Neuronal stem cell (in vitro differentiated cells): ENCODE measurements at places on chromosomes 12 and 14.

DNA sequence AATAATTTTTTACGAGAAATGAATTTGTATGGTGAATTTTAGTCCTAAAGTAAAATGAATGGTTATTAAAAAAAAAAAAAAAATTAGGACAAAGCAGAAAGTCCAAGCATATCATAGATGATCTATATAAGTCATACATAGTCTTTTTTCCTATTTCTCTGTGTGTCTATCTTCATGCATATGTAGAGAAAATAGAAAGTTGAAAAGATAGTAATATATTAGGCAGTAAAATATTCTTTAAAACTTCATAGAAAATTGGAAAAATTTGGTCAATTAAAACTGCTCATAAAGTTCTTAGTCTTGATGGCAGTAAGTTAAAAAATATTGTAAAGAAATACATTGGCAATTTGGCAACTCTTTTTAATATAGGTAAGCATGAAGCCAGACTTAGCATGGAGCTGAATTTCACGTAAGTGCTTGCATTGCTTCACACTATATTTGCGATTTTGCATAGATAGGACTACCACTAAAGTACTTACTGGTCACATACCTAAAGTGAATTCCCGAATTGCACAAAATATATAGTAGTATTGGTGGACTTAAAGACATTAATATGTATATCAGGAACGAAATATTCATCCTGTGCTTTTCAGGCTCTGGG, 303.8 kb downstream of the IPO8 start:
- DNase-seq, result no peak

DNA sequence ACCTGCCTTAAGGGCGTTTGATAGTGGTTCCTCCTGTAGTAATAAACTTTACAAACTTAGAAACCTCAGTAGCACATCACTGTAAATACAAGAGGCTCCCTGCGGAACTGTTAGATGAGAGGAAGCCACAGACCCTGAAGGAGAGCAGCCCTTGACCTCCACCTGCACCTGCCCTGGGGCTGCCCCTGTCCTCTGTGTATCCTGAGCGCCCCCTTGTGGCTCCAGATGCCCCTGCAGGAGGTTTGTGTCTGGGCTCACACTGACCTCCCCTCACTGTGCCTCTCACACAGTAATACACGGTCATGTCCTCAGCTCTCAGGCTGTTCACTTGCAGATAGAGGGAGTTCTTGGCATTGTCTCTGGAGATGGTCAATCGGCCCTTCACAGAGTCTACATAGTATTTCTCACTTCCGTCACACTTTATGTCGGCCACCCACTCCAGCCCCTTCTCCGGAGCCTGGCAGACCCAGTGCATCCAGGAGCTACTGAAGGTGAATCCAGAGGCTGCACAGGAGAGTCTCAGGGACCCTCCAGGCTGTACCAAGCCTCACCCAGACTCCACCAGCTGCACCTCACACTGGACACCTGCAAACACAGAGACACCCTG, 1059.8 kb downstream of the TMEM121 start:
- no peak for DNase-seq

GRCh38 chr12:46364777-46365580, 7.6 kb downstream of the SLC38A2 start:
- DNase-seq, result no peak

DNA sequence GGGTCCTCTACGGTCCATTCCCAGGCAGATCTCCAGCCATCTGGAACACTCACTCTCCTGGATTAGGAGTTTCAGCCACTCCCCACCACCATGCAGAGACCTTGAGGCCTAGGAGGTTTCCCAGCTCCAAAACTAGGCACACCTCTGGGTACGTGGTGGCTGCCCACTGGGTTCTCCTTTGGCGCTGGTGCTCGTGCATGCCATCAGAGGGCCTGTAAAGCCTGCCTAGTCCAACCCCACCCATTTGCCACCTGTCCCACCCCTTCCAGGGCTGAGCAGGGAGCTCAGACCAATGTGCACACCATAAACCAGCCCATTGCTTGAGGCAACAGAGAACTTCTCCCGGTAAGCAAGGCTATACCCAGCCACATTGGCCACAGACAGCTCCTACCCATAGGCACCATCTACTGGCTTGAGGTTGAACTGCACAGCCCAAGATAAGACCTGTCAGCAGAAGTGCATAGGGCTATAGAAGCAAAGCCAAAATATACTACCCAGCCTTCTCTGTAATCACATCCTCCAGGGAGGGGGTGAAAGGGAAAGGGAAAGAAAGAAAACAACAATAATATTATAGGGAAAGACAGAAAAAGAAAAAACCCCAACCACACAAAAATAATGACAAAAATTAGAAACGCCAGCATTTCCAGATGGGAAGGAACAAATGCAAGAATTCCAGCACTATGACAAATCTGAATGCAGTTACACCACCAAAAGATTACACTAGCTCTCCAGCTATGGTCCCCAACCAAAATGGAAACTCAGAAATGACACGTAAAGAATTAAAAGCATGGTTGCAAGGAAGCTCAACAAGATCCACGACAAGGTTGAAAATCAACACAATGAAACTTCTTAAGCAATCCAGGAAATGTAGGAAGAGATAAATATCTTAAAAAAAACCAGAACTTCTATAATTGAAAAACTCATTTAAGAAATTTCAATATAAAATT, 111.9 kb upstream of the CCDC175 start:
- peak; percentile 29 for DNase-seq

DNA sequence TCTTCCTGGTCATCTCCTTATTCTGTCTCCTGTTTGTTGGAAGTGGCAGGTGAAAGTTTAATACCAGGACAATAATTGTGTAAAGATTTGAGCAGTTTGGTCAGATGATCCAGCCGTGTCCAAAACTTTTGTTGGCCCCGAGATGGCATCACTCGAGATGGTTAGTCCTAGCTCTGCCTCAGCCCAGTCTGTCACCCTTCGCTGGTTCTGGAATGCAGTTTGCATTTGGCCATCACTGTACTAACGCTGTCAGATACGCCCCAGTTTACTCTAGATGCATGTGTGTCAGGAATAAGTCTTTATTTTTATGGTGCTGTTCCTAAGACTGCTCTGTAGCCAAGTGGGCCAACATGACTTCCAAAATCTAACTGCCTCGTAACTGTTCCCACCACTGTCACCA, 79.6 kb downstream of the MOK start:
- DNase-seq, result no peak

DNA sequence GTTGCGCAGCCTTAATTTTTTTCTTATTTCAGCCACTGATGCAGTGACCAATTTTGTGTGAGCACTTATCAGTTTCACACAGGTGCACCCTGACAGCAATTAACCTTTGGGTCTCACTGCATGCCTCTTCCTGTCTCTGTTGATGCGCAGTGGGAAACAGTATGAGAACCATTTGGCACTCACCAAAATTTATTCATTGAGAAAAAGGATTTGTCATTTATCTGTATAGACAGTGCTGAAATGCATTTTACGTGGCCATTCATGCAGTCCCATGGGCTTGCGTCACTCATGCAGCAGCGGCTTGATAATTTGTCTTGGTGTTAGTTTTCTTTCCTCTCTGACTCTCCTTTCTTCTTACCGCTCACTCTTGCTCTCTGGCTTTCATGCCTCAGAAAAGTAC, 157.5 kb downstream of the C12orf75 start:
- DNase-seq, result no peak

GRCh38 chr14:89221109-89221810, 195.8 kb downstream of the FOXN3 start:
- DNase-seq, result no peak

DNA sequence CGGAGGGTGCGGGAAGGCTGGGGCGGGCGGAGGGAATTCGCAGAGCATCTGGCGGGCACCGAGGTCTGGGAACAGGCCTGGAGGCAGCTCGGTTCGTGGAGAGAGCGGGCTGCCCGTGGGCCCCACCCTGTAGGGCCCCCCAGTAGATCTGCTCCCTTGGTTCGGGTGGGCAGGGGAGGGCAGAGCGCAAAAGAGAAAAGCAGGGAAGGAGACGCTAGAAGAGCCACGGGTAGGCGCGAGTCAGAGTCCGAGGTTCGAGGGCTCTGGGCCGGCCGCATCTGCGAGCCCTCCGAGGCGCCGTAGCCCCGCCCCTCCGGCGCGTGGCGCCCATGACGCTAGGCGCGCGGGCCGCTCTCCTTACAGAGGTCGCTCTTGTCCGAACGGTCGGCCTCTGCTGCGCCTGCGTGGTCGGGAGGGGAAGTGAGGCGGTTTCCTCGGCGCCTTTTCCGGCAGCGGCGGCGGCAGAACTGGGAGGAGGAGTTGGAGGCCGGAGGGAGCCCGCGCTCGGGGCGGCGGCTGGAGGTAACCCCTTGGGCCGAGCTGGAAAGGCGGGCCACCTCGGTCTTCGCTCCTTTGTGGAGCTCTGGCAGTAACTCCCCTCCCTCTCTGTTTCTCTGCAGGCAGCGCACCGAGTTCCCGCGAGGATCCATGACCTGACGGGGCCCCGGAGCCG, at the start of gene ARF6:
Gene ARF6 (plus strand): TSS at position 447 of the 673 bp plus-strand sequence. CDS start 655 bp downstream, outside the sequence.
- DNase-seq, result peak; percentile 97

DNA sequence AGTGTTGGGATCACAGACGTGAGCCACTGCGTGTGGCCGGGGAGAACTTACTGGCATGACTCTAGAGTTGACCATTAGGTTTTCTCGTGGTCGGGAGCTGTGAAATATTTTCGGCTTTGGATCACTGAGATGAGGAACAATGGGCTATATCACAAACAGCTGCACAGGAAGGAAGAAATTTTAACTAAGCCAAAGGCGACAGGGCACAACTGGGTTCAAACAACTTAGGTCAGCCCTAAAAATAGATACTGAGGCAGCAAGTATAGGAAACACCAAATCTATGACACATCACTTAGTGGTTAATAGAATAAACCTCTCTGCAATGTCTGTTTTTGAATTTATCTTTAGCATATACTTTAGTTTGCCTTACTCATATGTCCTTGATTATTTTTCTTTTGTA, 162.9 kb downstream of the LRIG3 start:
- no peak for DNase-seq

GRCh38 chr12:60052483-60052882, 456.7 kb downstream of the SLC16A7 start:
- no peak for DNase-seq

DNA sequence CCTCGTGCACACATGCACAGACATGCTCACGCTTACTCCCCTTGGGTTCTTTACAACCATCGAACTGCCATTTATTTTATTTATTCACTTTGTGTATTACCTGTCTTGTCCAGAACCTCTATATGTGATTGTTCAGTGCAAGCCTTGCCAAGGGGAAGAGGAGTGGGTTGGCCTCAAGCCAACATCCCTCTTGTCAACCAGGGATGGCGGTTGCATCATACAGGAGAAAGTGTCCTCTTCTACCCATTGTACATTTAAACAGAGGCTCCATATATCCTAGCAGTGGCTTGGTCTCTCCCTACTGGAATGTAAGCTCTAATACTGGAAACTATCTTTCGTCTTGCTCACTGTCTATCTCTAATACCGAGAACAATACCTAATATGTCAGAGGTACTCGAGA, 108.4 kb downstream of the C12orf42 start:
- no peak for DNase-seq

DNA sequence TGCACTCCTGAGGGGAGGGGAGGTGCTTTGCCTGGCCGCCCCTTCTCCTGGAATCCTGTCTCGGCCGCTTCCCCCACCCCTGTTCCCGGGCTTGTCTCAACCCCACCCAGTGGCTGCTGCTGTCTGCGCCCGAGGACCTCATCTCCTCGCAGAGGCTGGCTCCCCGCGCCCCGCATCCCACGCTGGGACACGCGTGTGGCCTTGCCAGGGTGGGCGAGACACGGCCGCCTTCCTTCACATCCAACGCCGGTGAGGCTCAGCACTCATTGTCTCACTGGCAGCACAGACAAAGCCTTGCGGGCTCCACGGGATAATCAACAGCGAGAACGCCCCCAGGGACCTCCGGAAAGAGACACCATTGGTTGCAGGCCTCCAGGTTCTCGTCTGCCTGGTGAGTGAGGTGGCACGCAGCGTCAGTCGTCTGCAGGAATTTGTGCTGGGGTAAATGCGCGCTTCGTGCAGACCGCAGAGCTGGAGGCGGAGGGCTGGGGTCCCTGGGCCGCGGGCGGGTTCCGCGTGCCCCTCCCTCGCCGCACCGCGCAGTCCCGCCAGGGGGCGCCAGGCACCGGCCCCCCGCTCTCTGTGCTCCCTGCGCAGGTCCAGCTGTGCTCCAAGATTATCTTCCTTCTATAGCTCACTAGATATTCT, 26.8 kb downstream of the CCDC177 start:
- DNase-seq, result peak; percentile 66

GRCh38 chr14:72539661-72540315, 354.1 kb downstream of the DPF3 start:
- no peak for DNase-seq

DNA sequence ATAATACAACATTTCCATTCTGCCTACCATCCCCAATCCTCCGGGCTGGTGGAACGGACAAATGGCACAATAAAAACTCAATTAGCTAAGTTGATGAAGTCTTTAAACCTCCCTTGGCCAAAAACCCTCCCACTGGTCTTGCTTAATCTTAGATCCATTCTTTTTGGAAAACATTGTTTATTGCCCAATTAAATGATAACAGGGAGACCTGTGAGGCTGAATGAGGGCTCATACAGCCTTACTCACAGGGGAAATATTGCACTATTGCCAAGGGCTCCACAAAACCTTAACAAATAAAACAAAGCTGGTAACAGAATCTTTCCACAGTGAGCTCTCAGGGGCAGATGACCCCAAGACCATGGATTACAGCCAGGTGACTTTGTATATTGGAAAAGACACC, 7.8 kb upstream of the PSMC1 start:
- DNase-seq, result no peak

GRCh38 chr12:123045678-123046077, 65.2 kb downstream of the ARL6IP4 start:
- no peak for DNase-seq

- DNase-seq, result no peak
Observed at GRCh38 chr14:95514131-95515079, 2.0 kb downstream of the SYNE3 start.

- DNase-seq, result no peak
Observed at GRCh38 chr14:36111822-36112583, 64.5 kb downstream of the PTCSC3 start.

DNA sequence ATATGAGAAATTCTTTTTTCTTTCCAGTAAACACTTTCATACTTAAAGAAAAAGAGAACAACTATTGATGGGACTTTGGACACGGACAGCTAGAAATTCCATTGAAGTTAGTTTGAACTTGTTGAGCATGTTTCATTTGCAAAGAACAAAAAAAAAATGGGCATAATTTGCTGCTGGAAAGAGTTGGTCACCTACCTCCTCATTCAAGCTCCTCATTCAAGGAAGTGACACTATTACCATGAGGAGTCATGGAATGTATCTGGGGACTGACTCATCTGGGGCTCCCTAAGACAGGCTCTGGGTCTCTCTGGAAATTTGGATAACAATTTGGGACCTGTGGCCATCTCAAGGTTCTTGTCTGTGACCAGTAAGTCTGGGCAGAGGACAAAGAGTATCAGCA, 50.4 kb downstream of the KICS2 start:
- DNase-seq, result no peak

- DNase-seq, result no peak
Observed at GRCh38 chr12:106123551-106124081, 15.1 kb downstream of the NUAK1 start.

GRCh38 chr12:80268924-80269749, 169.8 kb downstream of the OTOGL start:
- DNase-seq, result no peak
